ENCODE measurements at places on chromosomes 13 and 19.

GRCh38 chr19:54376610-54377285 is 12.0 kb upstream of the LAIR1 start:
- no peak for DNase-seq

DNA sequence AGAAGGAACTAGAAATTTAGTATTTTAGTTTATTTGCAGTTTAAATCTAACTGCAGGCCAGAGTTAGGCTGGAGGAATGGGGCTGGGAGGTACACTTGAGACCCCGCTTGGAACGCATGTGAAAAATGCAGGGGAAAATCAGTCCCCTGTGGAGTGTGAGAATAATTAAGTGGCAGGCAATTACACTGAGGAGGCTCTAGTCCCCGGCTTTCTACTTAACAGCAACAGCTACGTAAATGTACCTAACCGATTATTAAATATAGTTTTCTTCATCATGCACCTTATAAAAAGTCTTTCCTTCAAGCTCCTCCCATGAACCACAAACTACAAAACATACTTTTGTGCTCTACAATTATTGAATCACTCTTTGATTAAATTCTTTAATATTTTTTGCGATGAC is 804 bp downstream of the ZNF708 start:
- DNase-seq, result no peak

DNA sequence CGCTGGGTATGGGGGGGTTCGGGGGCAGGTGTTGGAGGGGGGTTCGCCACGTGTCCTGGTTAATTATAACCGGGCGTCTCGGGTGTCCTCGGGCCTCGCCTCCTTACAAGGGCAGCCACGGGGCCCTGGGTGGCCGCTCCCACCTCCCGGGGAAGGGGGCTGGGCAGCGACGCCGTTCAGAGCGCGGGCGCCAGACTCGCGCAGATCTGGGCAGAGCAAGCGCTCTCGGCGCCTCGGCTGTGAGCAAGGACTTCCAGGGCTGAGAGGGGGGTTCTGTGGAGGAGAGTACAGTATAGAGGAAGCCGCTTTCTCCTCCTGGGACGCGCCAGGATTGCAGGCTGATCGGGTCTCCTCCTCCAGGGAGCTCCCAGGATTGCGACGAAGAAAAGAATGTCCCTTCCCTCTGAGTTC is 1.0 kb upstream of the CKM start:
- DNase-seq, result no peak

DNA sequence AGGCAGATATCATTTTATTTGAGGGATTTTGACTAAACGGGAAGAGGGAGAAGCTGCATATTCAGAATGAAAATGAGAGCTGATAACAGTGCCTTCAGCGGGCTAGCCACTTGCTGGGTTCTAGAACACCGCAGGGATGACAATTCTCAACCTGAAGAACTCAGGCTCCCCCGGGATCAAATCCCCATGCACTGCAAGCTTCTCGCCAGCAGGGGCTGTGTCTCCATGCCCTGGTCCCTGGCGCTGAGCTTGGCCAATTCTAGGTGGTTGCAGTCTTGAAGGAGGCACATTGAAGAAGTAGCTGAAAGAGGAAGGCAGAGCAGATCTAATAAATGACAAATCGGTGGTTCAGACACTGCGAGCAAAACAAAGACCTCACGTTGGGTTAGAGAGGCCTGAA is 128.7 kb downstream of the UQCRFS1 start:
- no peak for DNase-seq

DNA sequence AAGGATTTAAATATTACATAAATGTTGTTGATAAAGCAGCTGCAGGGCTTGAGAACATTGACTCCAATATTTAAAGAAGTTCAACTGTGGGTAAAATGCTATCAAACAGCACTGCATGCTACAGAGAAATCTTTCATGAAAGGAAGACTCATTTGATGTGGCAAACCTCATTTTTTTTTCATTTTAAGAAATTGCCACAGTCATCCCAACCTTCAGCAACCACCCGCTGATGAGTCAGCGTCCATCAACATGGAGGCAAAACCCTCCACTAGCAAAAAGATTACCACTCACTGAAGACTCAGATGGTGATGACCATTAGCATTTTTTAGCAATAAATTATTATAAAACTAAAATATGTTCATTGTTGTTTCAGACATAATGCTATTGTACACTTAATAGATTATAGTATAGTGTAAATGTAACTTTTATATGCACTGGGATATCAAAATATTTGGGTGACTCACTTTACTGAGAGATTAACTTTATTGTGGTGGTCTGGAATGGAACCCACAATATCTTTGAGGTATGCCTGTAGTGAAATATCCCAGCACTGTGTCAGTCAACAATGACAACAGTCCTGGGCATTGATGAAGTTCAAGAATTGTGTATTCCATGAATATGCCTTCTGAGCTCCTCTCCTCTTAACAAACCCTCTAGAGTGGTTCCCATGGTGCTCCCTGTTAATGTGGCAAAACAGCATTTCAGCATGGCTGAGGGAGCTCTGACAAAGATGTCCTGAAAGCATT is 52.4 kb upstream of the SOX21 start:
- DNase-seq, result no peak

DNA sequence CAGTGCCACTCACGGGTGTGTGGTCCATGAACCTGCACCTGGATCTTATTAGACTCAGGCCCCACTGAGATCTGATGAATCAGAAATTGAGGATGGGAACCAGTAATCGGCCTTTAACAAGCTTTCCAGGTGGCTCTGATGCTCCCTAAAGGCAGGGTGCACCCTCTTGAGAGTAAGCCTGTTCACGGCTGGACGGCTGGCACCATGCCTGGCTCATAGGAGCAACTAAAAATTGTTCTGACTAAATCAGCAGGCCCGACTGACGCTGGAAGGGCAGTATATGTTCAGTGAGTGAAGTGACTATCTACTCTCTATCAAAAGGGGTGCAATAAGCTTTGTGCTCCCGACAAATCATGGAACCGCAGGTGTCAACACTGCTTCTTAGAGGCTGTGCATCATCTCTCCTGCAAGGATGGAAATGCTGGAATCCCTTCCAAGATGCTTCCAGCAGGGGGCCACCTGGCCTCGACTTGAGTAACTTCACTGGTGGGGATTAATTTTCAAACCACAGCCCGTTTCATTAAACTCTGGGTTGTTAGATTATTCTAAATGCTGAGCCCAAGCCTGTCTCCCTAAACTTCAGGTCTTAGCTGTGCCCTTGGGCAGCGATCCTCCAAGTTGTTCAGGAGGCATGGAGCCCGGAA is 28.4 kb downstream of the TMTC4 start:
- no peak for DNase-seq

DNA sequence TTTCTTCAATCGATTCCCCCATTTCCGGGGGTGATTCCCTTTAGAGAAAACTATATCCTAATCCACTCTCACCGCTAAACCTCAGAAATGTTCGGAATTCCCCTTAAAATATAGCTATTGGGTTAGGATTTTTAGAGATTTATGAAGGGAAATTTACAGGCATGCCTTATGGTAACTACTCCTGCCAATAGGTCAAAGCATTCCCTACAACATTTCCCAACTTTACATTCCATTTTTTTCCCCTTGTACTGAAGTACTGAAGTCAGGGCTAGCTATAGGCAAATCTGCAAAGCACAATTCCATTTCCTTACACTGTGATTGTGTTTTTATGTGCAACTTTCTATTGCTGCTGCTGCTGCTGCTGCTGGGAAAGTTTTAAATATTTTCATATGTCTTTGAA is 2.1 kb downstream of the EDNRB start:
- DNase-seq, result no peak

- no peak for DNase-seq
These were observed 6.3 kb downstream of the BICRA start for GRCh38 chr19:47615230-47615629.

DNA sequence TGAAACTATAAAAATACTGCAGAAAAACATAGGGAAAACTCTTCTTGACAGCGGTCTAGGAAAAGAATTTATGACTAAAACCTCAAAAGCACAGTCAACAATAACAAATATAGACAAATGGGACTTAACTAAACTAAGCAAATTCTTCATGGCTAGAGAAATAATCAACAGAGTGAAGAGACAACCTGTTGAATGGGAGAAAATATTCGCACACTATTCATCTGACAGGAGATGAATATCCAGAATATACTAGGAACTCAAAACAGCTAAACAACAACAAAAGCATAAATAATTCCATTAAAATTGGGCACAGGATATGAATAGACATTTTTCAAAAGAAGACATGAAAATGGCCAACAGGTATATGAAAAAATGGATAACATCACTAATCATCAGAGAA is 303.6 kb upstream of the PRR20A start:
- no peak for DNase-seq

GRCh38 chr13:48892053-48892687 is 83.5 kb upstream of the FNDC3A start:
- DNase-seq, result no peak

DNA sequence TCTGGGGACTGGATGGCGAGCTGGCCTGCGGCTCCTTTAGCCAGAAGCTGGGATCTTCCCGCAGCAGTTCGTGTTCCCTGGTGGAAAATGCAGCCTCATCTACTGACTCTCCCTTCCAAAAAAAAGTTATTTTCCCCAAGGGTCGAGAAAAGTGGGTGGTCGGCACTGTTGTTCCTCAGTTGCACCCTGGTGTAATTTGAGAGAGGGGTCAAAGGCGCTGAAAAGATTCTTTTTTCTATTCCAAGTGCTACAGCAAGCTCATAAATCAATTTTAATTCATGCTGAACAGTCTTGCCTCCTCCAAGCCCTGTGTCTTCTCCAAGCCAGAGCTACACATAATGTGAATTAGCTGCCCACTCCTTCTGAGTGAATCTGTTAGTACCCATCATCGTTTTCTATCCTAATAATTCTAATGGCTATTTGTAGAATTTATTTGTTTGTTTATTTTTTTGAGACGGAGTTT is 774 bp downstream of the SLC25A15 start:
- DNase-seq, result no peak

DNA sequence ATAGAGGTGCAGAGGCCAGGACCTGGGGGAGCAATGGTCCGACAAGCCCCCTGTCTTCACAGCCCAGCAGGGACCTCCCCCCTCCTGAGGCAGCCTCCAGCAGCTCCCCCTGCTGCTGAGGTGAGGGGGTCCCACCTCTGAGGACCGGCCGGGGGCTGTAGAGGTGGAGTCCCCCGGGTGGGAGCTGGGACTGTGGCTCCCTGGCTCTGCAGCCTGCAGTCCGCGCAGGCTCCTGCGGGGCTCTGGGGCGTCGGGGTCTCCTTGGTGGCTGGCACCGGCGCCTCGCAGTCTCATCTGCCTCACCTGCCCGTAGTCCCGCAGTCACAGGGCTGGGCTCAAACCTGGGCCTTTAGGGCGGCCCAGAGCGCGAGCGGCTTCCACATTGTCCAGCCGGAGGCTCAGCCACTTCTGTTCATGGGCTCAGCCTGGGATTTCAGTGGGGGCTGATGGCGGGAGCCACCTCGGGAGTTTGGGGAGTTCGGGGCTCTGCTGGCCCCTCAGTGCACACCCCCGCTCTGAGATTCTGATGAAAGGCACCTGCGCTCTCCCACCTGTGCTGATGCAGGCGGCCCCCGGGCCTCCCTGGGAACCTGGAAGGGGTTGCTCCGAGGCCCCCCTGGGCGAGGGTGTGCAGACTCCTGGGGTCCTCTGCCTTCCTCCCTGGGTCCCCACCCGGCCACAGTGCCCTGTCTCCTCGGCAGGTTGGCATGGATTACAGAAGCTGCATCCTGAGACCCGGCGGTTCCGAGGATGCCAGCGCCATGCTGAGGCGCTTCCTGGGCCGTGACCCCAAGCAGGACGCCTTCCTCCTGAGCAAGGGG is 7.0 kb upstream of the ZNF554 start:
- no peak for DNase-seq

DNA sequence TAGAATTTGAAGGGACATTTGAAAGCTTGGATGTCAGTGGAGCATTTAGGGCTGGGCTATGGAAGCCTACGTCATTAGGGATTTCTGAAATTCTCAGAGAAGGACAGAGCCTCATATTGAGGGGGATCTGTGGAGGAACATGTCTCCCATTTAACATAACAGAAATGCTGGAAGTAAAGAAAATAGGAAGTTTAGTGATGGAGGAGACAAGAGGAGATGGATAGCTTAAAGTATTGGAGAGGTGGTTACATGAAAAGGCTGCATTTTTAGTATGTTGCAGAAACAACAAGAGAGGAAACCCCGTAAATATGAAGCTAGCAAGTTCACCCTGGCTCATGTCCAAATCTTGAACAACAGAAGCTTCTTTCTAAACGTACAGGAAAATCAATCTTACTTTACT is 24.4 kb downstream of the LIG4 start:
- no peak for DNase-seq

GRCh38 chr19:14632286-14632685 is 42.4 kb downstream of the ADGRE3 start:
- DNase-seq, result no peak

DNA sequence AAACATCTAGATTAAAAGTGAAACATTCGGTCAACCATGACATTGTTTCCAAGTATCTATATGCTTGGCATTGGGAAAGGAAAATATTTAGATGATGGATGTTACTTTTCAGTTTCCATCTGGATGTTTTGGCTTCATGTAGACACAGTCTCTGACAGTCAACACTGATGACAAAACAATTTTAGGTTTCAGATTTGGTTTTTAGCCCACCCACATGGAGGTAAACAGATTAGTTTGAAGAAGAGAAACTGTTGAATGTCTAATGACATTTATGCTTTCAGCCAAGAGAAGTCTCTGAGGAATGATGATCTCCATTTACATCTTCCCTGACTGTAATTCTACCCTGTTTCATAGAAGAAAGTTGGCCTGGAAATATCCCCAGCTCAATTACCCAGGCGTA is 379.1 kb downstream of the SLITRK6 start:
- no peak for DNase-seq
